Activated naive CD8-positive, alpha-beta T cell treated with anti-CD3 and anti-CD28 coated beads, Interleukin-2, amount 10 ng/mL, durations not matched to agents 7 days and 5 days (primary cell): ENCODE measurements at places on chromosomes 3 and 15. TPM values are rescaled to one million over a fixed set of nuclear protein-coding genes. Genes with fewer than 3 reads are reported as not detected.

DNA sequence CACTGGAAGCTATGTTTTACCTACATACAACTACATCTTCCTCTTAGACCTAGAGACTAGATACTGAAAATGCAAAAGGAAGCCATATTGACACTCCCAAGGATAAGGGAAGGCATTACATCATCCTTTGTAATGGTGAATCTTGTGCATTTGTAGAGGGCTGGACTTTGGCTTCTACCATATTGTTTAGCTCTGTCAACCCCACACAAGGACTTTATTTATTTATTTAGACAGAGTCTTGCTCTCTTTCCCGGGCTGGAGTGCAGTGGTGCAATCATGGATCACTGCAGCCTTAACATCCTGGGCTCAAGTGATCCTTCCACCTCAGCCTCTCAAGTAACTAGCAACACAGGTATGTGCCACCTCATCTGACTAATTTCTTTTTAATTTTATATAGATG, 331.5 kb upstream of the TPRG1 start:
- H3K27me3 ChIP-seq: no peaks in the 10 kb centered on the region
- H3K4me1 ChIP-seq: no peaks in the 10 kb centered on the region
- H3K36me3 ChIP-seq: peaks cover 5% of the 10 kb centered on the region
- no peak overlapping the region for H3K27ac ChIP-seq
- DNase-seq: no peak

GLCE gene
- 4.1 TPM for total RNA-seq

GRCh38 chr3:99475229-99475628, 163.2 kb upstream of the COL8A1 start:
- no peaks in the 10 kb centered on the region for H3K36me3 ChIP-seq
- no peaks in the 10 kb centered on the region for H3K4me1 ChIP-seq
- no peak overlapping the region for H3K27ac ChIP-seq

STRIT1 gene
- total RNA-seq: not detected

DNA sequence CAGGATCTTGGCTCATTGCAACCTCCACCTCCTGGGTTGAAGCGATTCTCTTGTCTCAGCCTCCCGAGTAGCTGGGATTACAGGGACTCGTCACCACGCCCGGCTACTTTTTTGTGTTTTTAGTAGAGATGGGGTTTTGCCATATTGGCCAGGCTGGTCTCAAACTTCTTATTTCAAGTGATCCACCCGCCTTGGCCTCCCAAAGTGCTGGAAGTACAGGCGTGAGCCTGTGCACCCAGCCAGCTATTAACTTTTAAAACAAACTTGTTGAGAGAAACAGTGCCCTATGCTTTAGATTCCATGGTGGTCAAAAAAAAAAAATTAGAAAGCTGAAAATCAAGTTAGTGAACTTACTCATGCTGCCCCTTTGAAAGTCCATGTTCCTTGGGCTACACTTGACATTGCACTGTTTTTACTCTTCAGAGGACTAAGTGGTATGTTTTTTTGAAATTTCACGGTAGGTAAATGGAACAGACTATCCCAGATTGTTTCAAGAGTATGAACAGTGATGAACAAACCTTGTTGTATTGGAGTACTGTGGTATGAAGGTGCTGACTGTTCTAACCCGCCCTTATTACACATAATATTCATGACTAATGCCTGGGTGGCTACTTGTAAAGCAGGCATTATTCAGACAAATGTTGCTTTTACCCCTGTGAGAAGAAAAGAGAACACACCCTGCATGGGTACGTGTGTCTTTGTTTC, 206.9 kb downstream of the KLHL25 start:
- no peaks in the 10 kb centered on the region for H3K27me3 ChIP-seq
- DNase-seq: no peak
- H3K4me1 ChIP-seq: peaks cover 25% of the 10 kb centered on the region
- H3K4me3 ChIP-seq: no peak overlapping the region

DNA sequence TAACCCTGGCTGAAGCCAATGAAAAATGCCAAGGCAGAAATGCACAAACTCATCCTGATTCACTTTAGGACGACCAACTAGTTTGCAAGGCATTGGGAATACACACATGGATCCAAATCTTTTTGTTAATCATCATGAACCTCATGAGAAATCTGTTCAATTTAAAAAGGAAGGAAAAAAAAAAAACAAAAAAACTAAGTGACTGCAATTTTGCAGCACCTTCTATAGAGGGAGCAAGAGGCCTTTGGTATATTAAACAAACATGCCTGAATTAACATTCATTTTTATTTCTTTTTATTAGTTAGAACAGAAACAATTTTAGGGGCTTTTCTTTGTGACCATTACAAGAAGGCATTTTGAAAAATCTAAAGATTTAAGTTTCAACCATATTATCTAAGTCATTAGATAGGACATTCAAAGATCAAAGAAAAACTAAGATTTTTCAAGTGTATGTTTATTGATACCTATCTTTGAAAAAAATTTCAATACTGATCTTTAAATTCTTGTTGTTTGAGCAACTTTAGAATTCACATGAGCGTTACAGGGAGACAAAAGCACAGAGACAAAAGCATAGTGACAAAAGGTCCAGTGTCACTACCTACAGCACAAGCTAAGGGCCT, 182.4 kb downstream of the CBLB start:
- H3K27me3 ChIP-seq: no peaks in the 10 kb centered on the region
- peaks cover 19% of the 10 kb centered on the region for H3K4me1 ChIP-seq
- H3K4me3 ChIP-seq: no peak overlapping the region
- H3K36me3 ChIP-seq: peaks cover 34% of the 10 kb centered on the region
- H3K27ac ChIP-seq: peak overlapping the region; percentile 73
- DNase-seq: no peak

GRCh38 chr3:36248374-36248773, 131.9 kb upstream of the STAC start:
- no peaks in the 10 kb centered on the region for H3K4me1 ChIP-seq
- no peak overlapping the region for H3K4me3 ChIP-seq
- no peak overlapping the region for H3K27ac ChIP-seq
- H3K36me3 ChIP-seq: no peaks in the 10 kb centered on the region
- no peak for DNase-seq
